CD4-positive, alpha-beta T cell treated with Interleukin-15 for 1 hour (primary cell): ENCODE measurements at places on chromosomes 11 and 22.
A peak's percentile ranks its signal among the peaks of the same experiment; 100 is the strongest.

GRCh38 chr11:43943931-43944751, 1.7 kb downstream of the C11orf96 start:
- no peak for DNase-seq

- DNase-seq, result peak; percentile 45
These were observed 29.5 kb upstream of the ANO5 start for GRCh38 chr11:22163394-22163797.

DNA sequence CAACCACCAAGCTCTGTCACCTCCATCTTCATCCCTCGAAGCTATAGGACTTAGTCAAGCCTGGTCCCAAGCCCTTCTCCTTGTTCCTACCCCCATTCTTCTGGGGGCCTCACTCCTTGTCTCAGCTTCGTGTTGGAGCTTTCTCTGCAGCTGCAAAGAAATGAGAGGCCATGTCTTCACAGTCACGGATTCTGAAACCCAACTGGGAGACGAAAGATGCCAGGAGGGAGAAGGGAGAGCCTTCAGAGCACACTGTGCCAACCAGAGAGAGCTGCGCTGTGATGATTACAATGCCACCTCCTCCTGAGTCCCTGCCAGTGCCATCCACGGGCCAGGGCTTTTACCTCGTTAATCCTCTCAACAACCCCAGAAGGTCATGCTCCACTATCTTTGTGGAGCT, 469.3 kb downstream of the TBC1D22A start:
- no peak for DNase-seq

- DNase-seq, result no peak
These were observed 224.2 kb downstream of the GUCY1A2 start for GRCh38 chr11:106794058-106794457.

DNA sequence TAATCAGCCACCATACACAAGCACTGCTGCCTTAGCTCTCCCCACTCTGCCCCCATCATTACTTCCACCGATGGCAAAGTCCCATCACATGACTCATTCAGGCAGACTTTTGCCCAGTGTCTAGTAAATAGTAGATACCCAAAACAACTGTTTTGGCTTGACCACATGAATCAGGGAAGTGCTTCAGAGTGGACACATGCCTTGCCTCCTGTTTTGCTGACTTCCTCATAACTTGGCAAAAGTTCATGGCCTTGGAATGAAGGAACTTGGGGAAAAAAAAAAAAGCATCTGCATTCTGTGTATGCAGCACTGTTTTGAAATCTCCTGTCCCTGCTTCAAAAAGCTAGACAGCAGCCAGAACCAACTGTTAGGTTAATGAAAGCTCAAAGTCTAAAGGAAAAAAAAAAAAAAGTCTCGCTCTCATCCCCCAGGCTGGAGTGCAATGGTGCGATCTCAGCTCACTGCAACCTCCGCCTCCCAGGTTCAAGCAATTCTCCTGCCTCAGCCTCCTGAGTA, 335.3 kb downstream of the FAM181B start:
- DNase-seq, result no peak

DNA sequence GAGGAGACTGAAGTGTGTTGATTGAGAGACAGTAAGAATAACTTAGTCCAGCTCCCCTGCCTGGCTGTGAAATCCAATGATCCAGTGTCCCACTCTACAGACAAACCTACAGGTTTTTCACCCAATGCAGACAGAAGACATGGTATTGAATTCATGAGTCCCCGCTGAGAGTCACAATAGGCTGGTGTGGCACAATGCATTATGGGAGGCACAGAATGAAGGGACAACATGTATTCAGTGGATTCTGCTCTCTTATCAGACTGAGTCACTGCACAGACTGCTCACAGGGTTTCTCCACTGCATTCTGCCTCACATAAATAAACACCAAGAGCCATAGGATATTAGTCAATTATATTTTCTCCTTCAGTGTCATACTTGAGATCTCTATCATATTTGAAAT, 55.2 kb upstream of the TOP3B start:
- no peak for DNase-seq

GRCh38 chr22:29470159-29470855, 9.7 kb upstream of the NEFH start:
- peak; percentile 54 for DNase-seq

GRCh38 chr11:103878646-103879045, 157.8 kb upstream of the DDI1 start:
- DNase-seq, result no peak

DNA sequence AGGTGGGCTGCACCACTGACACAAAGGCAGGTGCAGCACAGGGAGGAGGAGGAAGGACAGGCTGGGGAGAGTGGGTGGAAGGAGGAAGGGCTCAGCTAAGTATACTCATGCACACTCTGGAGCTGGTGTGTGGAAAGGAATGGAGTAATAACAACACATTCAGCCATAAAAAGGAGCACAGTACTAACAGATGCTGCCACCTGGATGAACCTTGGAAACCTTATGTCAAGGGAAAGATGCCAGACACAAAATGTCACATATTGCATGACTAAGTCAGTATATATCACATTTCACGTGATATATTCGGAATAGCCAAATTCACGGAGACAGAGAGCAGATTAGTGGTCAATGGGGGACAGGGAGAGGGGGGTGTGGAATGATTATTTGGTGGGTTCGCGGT, 389.6 kb upstream of the SYN3 start:
- DNase-seq, result no peak

GRCh38 chr11:104000798-104001197, 35.6 kb upstream of the DDI1 start:
- DNase-seq, result no peak

DNA sequence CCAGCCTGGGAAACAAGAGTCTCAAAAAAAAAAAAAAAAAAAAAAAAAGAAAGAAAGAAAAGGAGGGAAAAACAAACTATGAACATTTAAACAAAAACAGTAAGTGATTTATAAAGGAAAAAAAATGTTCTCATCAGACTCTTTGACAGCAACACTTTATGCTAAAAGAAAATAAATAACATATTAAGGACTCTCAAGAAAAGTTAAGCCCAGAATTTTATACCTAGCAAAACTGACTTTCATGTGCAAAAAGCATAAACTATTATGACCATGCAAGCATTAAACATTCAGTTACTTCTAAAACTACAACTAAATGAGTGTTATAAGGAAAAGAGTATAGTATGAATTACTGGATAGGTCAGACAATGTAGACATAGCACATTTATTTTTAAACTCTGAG, 68.4 kb downstream of the FBLN1 start:
- DNase-seq, result no peak

GRCh38 chr11:8260202-8260966, 3.3 kb downstream of the LMO1 start:
- DNase-seq, result no peak

DNA sequence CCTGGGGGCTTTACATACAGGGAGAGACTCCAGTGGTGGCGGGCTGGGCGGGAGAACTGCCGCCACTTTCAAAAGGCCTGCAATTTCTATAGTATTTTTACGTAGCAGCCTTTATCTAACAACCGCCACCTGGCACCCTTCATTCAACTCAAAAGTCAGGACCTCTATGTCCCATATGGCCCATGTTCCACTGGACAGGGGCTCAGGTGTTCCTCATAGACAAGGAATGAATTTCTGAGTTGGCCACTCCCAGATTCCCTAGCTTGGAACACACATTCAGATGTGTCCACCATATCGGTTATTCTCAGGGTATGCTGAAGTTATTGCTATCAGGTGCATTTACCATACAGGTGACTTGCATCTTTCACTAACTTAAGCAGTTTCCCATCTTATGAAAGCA, 29.9 kb downstream of the RNF169 start:
- DNase-seq, result no peak

DNA sequence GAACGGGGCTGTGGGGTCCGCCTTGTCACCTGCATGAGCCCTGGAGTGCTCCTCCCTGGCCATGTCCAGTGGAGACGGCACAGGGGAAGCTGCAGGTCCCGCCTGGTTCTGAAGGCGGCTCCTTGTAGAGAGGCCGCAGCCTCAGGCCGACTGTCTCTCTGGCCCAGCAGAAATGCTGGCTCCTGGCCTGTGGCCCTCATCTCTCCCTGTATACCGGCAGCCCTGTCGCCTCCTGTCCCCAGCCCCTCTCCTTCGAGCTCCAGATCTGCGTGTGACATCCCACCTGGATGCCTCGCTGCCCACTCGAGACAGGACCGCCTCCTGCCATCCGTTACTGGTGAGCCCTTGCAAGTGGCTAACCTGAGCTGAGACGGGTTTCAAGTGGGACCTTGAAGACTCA, 73.6 kb downstream of the PHF21B start:
- no peak for DNase-seq

DNA sequence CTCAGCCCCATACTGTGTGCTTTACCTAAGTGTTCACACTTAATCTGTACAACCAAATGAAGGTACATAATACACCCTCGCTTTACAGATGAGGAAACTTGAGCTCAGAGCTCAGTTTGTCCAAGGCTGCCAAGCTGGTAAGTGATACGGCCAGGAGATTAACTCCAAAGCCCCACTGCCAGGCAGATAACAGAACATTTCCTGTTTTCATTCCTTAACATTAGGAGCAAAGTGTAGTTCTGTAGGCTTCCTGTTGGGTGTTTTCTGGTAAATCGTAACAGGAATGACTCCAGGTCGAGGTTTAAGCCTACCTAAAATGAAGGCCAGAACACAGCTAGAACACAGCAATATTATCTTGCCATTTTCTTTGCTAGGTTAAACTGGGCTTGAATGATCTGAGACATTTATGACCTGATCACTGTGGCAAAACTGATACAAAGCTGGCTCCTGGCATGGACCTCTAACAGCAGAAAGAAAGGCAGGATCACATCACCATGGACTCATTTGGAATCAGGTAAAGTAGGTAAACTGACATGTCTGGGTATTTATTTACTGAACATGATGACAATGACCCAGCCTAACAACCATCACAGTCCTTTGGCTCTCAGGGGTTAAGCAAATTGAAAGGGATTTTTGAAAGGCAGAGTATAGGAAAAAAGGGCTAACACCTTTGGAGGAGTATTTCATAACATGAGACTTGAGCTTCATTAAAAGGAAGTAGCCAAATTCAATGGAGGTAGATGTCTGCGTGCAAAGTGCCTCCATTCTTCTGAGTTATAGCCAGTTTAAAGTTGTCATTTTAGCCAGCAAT, 3.9 kb upstream of the NUP50 start:
- DNase-seq, result no peak

GRCh38 chr22:22753526-22754267, 109.3 kb downstream of the GGTLC2 start:
- peak; percentile 78 for DNase-seq

- no peak for DNase-seq
These were observed 32.3 kb downstream of the MTMR2 start for GRCh38 chr11:95891423-95892170.

DNA sequence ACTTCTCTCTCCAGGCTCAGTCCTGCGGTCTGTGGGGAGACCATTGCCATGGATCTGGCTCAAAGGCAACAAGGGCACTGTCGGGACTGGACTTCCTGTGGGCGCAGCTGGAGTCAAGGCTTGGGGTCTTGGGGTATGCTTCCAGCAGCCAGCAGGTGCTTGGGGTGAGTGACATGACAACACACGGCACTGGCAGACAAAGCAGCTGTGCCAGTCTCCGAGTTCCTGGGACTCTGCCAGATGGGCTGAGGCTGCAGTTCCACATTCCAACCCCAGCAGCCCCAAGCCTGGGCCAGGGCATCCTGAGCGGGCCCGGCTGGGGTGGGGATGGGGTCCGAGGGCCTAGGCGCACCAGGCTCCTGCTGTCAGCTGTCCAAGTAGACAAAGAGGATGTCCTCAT, 12.3 kb downstream of the GUCD1 start:
- DNase-seq, result no peak

DNA sequence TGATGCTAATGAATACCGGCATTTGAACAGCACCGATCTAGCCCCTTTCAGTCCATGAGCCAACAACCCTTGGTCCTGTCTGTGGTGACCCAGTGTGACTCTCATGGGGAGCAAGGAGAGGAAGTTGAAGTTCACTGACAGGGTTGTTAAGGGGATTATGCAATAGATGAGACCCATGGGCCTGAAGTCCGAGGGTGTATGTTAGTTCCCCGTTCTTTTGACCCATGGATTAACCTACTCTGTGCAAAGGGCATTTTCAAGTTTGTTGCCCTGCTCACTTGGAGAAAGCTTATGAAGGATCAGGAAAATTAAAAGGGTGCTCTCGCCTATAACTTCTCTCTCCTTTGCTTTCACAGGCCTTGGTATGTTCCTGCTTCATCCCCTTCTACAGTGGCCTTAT, 4.9 kb downstream of the PNPLA3 start:
- DNase-seq, result peak; percentile 33

- no peak for DNase-seq
These were observed 41.1 kb downstream of the PHF21B start for GRCh38 chr22:44968736-44969135.

DNA sequence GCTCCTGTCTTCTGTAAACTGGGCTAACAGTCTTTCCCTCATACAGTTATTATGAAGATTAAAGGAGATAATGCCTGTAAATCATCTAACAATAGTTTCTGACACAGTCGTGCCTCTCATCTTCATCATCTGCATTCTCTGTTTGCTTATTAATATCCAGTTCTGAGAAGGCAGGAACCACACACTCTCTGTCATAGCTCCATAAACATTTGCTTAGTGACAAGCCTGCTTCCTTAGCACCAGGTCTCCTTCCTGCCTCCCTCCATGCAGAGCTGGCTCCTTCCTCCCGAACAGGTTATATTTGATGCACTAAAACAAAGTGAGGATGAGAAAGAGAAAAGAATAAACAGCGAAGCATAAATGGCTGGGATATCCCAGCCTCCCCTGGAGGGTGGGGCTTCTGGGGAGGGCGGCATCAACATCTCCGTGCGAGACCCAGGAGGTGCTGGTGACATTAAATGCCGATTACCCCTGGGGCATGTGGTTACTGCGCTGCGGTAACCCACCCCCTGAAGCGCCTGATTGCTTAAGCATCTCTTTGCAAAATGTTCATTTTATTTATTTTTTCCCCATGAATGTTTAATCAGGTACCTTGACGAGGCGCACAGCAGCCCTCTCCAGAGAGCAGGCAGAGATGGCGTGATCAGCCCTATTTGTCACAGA, 404.9 kb downstream of the NXPE2 start:
- DNase-seq, result no peak

DNA sequence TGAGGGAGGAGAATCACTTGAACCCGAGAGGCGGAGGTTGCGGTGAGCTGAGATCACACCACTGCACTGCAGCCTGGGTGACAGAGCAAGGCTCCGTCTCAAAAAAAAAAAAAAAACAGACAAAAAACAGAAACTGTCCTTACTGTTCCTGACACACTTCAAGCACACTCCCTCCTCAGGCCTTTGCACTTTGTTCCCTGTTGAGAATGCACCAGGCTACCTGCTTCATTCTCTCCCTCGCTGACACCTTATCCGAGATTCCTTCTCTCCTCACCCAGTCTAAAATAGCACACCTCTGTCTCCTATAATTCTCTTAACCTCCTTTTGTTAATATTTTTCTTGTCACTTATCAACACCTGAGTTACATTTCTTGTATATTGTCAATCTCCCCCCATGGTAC, 32.3 kb upstream of the TECTA start:
- no peak for DNase-seq
